ENCODE measurements at places on chromosomes 2 and 18.

GRCh38 chr2:134642938-134643337, 75.9 kb downstream of the TMEM163 start:
- DNase-seq, result no peak

- no peak for DNase-seq
These were observed 106.6 kb upstream of the DDX18 start for GRCh38 chr2:117707874-117708273.

DNA sequence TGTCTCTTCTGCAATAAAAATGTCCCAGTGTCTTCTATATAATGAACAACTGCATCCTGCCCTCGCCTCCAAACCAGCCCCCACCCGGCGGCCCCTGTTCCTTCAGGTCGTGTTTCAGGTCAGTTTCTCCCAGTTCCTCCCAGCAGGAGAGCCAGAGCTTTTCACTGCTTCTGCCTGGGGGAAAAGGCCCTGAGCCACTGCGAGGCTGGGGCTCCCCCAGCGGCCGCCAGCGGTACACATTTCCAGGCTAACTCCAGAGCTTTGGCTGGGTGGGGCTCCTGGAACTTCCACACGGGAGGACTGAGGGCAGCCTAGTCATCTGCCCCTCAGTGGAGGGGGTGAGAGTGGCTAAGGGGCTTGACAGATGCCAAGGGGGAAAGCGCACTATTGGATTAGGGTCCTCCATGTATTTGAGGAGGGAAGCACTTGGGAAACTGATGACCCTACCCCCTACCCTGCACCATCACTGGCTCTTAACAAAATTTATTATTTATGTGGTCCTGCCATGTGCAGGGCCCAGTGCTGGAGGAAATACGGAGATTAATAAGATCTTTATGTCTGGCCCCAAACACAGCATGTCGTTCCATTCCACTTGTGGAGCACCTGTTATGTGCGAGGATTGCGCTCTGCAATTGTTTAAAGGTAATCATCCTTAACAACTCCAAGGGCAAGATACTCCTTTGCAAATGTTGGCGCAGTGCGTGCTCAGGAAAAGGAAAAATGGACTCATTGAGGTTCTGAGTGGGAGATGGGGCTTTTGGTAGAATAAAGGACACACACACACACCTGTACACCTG, 17.3 kb upstream of the CYS1 start:
- DNase-seq, result peak; percentile 62

- DNase-seq, result no peak
These were observed 96.5 kb downstream of the PTPRM start for GRCh38 chr18:7663366-7664312.

GRCh38 chr2:218516614-218517013, 51.5 kb downstream of the USP37 start:
- DNase-seq, result no peak

GRCh38 chr18:55038162-55038561, 78.9 kb upstream of the CCDC68 start:
- no peak for DNase-seq

- DNase-seq, result no peak
These were observed 512.5 kb downstream of the RNF144A start for GRCh38 chr2:7429733-7430132.

- DNase-seq, result peak; percentile 81
These were observed 50.2 kb upstream of the LRP1B start for GRCh38 chr2:142180820-142181533.

- DNase-seq, result peak; percentile 3
These were observed 686 bp upstream of the RGPD8 start for GRCh38 chr2:112433932-112434730.

- DNase-seq, result no peak
These were observed 95.0 kb downstream of the TMEM185B start for GRCh38 chr2:120128216-120128615.

DNA sequence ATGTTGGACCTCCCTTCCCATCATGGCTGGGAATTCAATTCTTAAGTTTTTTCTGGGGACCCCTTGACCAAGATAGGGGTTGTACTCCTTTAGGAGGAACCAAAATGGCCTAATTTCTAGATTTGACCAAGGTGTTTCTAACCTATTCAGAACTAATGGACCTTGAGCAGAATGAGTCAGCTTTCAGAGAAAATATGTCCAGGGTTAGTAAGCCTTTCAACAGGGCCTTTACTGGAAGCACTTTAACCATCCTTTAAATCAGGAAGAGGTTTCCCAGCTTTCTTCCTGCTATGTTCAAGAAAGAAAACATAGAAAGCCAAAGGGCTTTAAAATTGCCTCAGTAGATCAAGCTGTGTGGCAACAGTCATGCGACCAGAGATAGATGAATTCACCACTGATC, 1184.9 kb upstream of the ACVR2A start:
- DNase-seq, result no peak

GRCh38 chr2:74107071-74107470, 40.6 kb downstream of the BOLA3 start:
- DNase-seq, result no peak

DNA sequence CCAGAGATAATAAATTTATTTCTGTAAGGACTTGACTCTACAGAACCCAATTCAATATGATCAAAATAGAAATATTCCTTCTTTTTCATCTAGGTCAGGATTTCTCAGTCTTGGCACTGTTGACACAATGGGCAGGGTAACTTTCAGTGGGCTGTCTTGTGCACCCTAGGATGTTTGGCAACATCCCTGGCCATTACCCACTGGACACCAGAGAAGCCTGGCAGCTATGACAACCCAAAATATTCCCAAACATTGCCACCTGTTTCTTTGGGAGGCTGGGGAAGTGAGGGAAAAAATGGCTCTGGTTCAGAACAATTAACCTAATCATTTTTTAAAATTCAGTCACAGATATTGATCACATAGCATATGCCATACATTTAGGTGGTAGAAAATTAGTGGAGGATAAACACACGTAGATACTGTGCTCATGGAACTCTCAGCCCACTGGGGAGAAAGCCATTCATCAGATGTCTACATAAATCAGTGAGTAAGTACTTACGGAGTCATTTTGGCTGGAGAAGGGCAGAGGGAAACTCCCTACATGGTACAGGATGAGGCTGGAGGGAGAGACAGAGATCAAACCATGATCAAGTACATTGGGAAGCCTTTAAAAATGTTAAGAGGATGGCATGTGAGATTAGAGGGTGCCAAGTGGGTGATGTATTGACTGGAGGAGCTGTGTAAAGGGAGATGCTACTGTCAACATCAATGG, 718 bp upstream of the TNP1 start:
- DNase-seq, result no peak

GRCh38 chr2:20378341-20378740, 27.7 kb upstream of the PUM2 start:
- DNase-seq, result no peak

DNA sequence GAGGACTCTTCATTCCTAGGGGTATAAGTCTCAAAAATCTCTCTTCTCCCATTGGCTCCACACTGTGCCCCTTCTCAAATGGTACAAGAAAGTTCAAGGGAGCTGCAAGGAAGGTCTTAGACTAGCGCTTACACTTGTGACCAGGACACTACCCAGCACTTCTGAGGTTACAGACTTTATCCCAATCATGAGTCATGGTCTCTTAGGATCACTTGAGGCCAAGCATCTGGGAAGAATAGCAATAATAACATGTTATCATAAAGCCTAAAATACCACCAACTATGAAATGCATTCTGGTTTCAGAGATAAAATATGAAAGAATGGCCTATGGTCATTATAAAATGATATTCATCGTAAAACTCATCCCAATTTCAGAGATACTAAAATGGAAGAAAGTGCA, 309.9 kb upstream of the PKDCC start:
- no peak for DNase-seq

DNA sequence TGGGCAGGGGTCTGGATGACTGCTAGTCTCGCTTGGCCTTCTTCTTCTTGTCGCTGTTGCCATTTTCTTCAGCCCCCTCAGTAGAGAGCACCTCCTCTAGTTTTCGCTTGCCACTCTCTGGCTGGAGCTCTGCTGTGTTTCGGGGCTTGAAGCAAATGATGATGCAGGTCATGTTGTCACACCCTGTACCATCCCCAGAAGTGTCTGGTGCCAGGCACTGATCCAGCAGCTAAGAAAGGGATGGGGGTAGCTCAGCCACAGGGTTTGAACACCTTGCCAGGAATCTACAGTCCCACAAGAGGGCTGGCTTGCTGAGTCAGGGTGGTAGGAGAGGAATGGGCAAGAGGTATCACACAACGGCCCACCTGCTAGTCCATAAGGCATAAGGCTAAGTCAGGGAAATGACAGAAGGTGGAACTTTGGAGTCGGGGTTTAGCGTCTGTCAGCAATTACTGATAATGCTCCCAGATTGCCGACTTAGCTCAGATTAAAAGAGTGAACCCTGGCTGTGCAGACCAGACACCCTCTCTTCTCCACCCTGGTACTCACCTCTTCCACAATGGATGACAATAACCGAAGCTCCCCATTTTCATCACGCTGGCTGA, 1.1 kb upstream of the ZNF513 start:
- DNase-seq, result no peak

- peak; percentile 21 for DNase-seq
These were observed 186.8 kb downstream of the ZNF521 start for GRCh38 chr18:25164848-25165811.

GRCh38 chr2:152406119-152406835, 71.3 kb downstream of the FMNL2 start:
- DNase-seq, result no peak

DNA sequence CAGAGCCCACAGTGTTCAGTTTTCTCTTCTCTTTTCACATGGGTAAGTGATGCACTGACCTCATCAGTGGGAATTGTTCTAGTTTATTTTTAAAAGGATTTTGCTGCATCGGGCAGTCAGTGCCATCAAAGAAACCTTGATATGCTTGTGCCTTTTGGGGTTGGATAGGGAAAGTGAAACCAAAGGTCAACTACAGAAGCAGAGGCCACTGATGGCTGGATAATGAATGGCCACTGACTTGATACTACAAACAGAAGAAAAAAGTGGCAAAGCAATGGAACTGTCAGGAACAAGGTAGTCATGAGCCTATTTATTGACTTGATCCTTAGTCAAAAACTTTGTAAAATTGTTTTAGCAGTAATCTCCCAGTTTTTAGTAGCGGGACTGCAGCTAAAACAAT, 636.3 kb upstream of the ZEB2 start:
- DNase-seq, result no peak

GRCh38 chr2:117684919-117685318, 129.6 kb upstream of the DDX18 start:
- no peak for DNase-seq

- no peak for DNase-seq
These were observed 8.7 kb downstream of the DCTN1 start for GRCh38 chr2:74371421-74371820.

DNA sequence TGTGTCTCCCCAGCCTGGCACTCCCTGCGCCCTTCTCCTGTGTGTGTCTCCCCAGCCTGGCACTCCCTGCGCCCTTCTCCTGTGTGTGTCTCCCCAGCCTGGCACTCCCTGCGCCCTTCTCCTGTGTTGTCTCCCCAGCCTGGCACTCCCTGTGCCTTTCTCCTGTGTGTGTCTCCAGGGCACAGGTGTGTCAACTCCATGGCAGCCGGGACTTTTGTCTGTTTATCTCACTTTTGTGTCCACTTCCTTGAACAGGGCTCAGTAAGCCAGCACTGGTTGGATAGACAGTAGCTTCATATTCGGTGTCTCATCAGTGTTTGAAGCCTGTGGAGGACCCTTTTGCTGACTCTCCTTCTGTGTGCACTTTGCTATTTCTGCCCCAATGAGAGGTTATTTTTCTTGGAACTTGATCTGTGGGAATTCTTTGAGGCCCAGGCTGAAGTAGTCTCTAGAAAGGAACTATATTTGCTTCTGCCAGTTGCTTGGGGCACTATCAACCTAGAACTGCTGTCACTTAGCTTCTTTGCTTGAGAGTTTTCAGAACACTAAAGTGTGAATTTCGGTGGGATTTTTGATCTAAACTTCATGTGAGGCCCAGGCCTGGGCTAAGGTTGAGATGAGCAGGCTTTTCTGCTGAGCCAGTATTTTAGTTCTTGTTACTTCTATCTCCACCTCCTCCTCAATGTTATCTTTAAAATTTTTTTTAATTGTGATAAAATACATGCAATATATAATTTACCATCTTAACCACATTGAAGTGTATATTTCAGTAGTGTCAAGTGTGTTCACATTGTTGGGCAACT, 8.3 kb upstream of the ASB1 start:
- DNase-seq, result no peak

DNA sequence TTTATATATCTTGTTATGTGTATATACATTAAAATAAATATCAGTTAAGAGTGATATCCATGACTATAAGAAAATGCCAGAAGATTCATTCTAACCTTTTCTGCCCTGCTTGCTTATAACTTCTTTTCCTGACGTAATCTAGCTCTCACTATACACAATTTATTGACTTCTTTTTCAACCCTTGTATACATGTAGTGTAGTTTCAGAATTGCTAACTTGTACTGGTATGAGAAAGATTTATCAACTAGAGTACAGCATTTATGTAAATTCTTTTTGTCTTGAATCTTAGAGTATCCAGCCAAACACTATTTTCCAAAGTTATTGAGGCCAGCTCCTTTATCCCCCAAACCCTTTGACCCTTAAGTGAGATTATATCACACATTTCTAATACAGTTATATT, 798.0 kb upstream of the RAB6C start:
- DNase-seq, result no peak

GRCh38 chr2:4862031-4862430, 830.2 kb upstream of the SOX11 start:
- DNase-seq, result no peak

- DNase-seq, result no peak
These were observed 640.4 kb downstream of the NR4A2 start for GRCh38 chr2:155692106-155692505.

- no peak for DNase-seq
These were observed 202.9 kb downstream of the SLC4A3 start for GRCh38 chr2:219830353-219830738.

GRCh38 chr2:161238560-161239325, 69.5 kb upstream of the PSMD14 start:
- DNase-seq, result peak; percentile 58

DNA sequence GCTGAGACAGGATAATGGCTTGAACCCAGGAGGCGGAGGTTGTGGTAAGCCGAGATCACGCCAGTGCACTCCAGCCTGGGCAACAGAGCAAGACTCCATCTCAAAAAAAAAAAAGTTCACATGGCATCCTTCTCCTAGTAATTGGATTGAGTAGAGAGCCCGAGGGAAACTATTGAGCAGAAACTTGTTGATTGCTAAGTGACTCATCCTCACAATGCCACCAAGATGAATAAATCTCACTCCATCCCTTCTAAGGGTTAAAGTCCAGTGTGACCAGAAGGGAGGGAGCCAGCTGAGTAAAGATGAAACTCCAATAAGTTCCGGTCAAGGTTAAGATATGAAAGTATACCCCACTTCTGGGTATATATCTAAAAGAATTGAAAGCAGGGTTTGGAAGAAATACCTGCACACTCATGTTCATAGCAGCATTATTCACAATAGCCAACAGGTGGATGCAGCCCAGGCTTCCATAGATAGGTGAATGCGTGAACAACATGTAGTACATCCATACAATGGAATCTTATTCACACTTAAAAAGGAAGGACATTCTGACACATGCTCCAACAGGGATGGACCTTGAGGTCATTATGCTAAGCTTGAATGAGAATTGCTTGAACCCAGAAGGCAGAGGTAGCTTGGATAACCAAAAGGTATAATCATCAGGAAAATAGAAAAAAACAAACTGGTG, 13.0 kb upstream of the FHL2 start:
- DNase-seq, result no peak
